ENCODE measurements at places on chromosomes 2 and 18.

DNA sequence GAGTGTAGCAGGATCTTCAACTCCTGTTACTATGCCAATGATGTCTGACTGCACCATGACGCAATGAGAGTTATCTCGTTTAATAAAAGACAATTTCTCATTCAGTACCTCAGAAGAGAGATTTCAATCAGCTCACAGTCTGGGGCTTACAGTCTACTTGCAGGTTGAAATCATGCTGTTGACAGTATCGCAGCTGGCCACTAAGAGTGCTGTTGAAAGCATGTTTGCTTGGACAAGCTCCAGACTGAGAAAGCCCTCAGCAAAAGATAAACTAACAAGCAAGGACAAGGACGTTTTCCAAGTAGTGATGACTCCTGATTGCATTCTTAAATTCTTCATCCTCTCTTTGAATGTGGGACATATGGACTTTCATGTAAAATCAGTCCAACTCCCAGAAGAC, 145.2 kb upstream of the SYT4 start:
- DNase-seq, result no peak

- no peak for DNase-seq
Measured at GRCh38 chr2:194867328-194867727, 789.7 kb upstream of the SLC39A10 start.

DNA sequence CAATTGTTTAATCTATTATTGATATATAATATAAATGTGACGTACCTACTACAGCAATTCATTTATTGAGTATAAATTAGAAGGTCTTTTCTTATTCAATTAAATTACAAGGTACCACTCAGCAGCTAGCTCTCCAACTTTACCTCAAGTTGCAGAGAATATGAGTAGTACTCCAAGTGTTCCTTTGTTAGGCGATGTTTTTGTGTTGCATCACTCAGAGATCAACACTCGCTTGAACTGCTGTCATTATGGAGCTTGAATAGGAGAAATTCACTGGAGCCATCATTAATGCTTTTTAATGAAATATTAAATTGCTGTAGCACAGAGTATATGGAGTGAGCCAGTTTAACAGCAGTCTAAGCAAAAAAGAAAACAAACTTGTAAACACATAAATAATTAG, 320.0 kb downstream of the FSIP2 start:
- DNase-seq, result no peak

- no peak for DNase-seq
Measured at GRCh38 chr2:2730301-2730833, 399.3 kb upstream of the MYT1L start.

GRCh38 chr18:5539391-5539790, 4.4 kb downstream of the EPB41L3 start:
- DNase-seq, result no peak

GRCh38 chr18:44341759-44342158, 338.9 kb upstream of the SETBP1 start:
- DNase-seq, result no peak

DNA sequence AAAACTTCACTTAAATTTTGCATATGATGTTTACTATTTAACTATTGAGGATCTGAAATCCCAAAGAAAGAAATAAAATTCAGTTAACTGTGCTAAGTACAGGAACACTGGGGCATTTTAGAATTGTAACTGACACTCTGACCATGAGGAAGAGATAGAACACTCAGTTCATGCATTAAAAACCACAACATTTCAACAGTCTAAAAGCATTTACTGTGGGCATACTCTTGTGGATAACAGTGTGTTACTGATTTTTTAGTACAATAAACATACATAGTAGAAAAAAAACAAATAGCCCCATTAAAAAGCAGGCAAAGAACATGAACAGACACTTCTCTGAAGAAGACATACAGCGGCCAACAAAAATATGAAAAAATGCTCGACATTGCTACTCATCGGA, 1122.7 kb upstream of the PIK3C3 start:
- no peak for DNase-seq

DNA sequence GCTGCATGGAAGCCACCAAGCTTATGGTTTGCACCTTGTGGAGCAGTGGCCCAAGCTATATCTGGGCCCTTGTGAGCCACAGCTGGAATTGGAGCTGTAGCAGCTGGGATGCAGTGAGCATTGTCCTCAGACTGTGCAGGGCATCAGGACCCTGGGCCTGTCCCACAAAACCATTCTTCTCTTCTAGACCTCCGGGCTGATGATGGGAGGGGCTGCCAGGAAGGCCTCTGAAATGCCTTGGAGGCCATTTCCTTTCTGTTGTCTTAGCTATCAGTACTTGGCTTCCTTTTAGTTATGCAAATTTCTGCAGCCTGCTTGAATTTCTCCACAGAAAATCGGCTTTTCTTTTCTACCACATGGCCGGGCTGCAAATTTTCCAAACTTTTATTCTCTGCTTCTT, 46.4 kb upstream of the CSRNP3 start:
- no peak for DNase-seq

- DNase-seq, result no peak
Measured at GRCh38 chr2:165239230-165239629, at the start of gene SCN2A. Gene SCN2A, plus strand, starts transcription at chr2:165239414. Its CDS starts 56,410 bp downstream, at chr2:165295824.
